ENCODE measurements at places on chromosomes 11 and 22.

- DNase-seq = no peak
Measured at GRCh38 chr11:84722583-84723108, 904.5 kb downstream of the DLG2 start.

- DNase-seq = no peak
Measured at GRCh38 chr11:123168241-123168640, 26.8 kb downstream of the CLMP start.

DNA sequence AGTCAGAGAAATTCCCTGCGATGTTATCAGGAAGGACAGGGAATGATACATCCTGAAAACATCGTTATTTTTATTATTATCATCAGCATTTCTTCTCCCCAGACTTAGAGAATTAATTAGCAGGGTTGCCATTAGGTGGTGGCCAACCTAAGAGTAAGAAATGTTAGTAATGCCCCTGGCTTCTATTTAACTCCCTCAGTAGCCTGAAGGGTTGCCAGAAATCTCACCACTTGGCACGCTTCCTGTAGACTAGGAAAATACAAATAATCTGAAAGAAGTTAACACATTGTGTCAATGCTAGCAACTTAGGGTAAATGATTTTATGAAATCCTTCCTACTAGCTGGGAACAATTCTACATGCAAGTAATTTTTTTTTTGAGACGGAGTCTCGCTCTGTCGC, 45.5 kb downstream of the ENDOD1 start:
- DNase-seq = no peak

DNA sequence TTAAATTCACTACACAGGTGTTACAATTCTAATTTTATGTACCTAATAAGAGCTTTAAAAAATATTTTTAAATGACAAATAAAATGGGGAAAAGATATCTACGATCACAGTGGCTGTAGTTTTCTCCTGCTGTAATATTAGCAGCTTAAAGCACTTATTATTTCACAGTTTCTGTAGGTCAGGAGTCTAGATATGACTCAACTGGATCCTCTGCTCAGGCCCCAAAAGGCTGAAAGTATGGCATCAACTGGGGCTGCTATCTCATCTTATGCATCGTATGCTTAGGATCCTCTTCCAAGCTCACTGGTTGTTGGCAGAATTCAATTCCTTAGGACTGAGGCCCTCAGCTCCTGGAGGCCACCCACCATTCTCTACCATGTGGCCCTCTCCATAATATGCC, 12.8 kb downstream of the FBXO3 start:
- no peak for DNase-seq

- DNase-seq = no peak
Measured at GRCh38 chr11:2378527-2379210, 1.6 kb downstream of the CD81 start.

DNA sequence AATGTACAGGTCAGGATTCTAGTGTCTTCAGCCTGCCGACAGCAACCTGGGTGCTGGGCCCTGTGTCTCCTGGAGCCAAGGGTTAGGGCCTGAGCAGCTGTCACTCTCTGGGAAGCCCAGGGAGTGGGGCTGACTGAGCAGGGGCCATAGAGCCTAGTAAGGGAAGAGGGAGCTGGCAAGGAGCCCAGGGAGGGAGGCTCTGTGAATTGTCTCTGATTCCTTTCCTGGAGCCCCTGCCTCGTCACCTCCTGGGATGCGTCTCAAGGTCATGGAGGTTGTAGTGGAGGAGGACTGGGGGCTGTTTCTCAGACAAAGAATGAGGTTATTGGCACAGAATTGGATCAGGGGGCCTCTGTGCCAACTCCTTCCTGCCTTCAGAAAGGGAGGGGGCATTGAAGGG, 11.8 kb downstream of the SOX10 start:
- DNase-seq = no peak

DNA sequence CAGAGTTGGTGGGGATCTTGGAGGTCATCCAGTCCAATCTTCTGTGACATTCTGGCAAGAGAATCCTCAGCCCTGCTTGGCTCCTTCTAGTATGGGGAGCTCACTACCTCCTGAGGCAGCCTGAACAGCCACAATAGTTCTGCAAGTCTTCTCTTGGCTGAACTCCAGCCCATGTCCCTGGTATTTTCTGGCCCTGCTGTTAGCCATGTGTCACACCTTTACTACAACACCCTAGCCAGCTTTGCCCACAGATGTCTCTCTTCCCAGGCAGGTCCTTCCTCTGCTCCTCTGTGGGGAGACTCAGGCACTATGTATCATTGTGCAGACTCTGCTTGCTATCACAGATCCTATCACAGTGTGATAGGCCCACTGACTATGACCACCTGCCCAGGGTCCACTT, 297.7 kb downstream of the CTTN start:
- no peak for DNase-seq

GRCh38 chr11:126743628-126744027, 256.9 kb downstream of the KIRREL3 start:
- DNase-seq = no peak

DNA sequence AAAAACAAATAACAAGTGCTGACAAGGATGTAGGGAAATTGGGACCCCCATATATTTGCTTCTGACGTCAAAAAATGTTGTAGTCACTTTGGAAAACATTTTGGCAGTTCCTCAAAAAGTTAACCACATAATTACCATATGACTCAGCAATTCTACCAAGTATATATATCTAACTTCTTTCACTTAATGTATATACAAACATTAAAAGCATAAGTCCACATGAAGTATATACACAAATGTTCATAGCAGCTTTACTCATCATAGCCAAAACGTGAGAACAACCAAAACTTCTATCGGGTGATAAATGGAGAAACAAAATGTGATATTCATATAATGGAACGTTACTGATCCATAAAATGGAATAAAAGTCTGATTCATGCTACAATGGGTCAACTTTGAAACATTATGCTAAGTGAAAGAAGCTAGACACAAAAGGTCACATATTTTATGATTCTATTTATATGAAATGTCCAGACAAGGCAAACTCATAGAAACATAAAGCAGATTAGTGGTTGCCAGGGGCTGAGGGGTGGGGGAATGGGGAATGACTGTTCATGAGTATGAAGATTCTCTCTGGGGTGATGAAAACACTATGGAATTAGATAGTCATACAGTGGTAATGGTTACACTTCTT, 48.7 kb upstream of the TEAD1 start:
- DNase-seq = no peak

- no peak for DNase-seq
Measured at GRCh38 chr22:39802682-39803081, 90.9 kb downstream of the ENTHD1 start.

DNA sequence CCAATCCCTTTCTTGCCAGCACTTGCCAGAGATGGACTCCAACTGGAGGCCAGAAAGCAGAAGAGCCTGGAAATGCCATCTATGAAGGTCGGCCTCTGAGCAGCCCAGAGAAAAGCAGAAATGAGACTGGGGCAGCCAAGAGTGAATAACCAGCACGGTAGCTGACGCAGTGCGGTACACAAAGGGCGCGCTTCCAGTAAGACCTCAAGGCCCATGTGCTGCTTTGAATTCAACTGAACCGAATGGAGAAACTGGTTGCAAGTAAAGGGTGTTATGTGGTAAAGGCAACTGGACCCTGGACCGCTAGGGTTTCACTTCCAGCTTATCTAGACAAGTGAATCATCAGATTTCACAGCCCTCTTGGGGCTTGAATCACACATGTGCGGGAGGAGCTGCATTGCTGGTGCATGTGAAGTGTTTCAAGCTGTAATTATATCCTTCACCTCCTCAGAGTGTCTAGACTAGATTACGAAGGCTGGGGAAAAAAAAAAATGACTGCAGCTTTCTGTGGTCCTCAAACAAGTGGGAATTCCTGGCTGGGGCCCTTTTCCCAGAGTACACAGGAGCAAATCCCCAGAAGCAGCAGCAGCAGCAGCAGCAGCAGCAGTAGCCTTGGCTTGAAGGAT, 128.9 kb downstream of the CCDC34 start:
- no peak for DNase-seq

DNA sequence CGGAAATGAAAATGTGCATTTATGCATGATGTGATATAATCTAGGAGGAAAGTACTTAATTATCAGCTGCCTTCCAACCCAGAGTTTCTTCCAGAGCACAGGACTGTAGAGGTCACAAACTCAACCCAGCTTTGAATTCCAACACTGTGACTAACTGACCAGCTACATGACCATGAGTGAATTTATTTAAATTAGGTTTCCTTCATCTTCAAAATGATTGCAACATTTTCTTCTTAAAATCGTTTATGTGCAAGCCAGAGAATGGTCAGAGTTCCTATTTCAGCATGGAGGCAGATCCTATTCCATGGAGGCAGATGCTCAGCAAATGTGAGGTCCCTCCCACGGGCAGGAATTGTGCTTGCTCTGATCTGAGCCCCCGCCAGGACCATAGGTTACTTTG, 42.4 kb downstream of the OSBP start:
- DNase-seq = no peak

Data from effector memory CD4-positive, alpha-beta T cell (primary cell).